ENCODE measurements at places on chromosomes 6 and 20. TPM values are rescaled to one million over a fixed set of nuclear protein-coding genes. Genes with fewer than 3 reads are reported as not detected.
A peak's percentile ranks its signal among the peaks of the same experiment; 100 is the strongest.

- no peak overlapping the region for H3K27ac ChIP-seq
These were observed 59.9 kb downstream of the RTN4IP1 start for GRCh38 chr6:106569428-106569827.

- H3K27me3 ChIP-seq = no peaks in the 10 kb centered on the region
- no peaks in the 10 kb centered on the region for H3K36me3 ChIP-seq
- no peak for DNase-seq
- H3K27ac ChIP-seq = no peak overlapping the region
These were observed 54.3 kb downstream of the SLC23A2 start for GRCh38 chr20:4946986-4947385.

GRCh38 chr6:16184129-16184528 is 54.3 kb upstream of the GMPR start:
- no peaks in the 10 kb centered on the region for H3K36me3 ChIP-seq
- H3K27ac ChIP-seq = no peak overlapping the region
- peaks cover 14% of the 10 kb centered on the region for H3K27me3 ChIP-seq
- peak; percentile 47 for DNase-seq

DNA sequence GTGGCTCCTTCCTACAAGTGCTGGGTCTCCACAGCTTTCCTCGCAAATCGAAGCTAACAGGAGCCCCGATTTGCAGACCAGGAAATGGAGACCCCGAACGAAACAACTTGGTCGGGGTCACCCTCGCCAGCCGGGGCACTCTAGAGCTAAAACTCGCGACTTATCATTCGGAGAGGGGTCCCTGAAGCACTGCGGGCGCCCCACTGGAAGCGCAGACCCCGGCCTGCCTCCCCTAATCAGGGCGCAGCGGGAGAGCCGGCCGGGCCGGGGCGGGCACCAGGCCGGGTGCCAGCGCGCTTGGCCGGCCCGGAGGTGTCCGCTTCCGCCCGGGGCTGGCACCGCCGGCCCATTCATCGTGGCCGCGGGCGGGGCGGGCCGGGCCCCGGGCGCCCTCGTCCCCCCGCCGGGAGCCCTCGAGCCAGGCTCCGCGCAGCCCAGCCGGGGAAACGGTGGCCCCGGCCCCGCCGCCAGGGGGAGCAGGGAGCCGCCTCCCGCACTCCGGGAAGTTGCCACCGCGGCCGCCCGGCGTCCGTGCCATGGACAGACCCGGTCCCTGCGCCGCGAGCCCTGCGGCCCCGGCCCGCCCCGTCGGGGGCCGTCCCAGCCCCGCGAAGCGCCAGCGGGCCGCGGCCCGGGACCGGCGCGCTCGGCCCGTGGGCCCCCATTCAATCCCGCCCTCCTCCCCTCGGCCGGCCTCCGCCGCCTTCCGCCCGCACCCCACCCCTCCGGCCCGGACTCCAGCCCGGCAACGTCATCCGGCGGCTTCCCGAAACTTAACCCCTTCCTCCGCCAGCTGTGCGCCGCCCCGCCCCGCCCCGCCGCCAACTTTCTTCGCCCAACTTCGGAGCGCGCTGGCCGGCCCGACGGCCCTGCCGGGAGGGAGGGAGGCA is 961 bp downstream of the RRBP1 start:
- H3K27me3 ChIP-seq = peaks cover 18% of the 10 kb centered on the region
- peaks cover 2% of the 10 kb centered on the region for H3K36me3 ChIP-seq

DNA sequence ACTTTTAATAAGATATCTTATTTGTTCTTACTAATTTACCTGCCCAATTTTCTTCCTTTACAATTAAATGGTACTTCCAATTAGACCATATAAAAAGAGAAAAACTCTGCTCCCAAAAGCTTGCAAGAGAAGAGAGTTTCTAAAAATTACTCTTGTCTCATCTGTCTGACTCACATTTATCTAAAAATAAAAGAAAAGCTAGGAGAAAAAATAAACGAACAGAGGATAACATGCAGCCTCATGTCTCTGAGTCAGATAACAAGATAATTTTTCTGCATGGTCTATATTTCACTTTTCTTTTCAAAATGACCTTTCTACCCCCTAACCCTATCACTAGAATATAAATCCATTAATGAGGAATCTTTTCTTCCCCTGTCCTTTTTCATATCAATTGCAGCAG is 127.2 kb upstream of the TCF21 start:
- no peaks in the 10 kb centered on the region for H3K36me3 ChIP-seq
- no peak for DNase-seq
- H3K27ac ChIP-seq = no peak overlapping the region
- H3K4me1 ChIP-seq = no peaks in the 10 kb centered on the region
- peaks cover 7% of the 10 kb centered on the region for H3K27me3 ChIP-seq

GRCh38 chr20:42204109-42204660 is 586.0 kb upstream of the CHD6 start:
- no peak overlapping the region for H3K27ac ChIP-seq
- no peaks in the 10 kb centered on the region for H3K36me3 ChIP-seq
- no peak overlapping the region for H3K4me3 ChIP-seq
- no peaks in the 10 kb centered on the region for H3K27me3 ChIP-seq
- no peak for DNase-seq
- no peaks in the 10 kb centered on the region for H3K4me1 ChIP-seq

DNA sequence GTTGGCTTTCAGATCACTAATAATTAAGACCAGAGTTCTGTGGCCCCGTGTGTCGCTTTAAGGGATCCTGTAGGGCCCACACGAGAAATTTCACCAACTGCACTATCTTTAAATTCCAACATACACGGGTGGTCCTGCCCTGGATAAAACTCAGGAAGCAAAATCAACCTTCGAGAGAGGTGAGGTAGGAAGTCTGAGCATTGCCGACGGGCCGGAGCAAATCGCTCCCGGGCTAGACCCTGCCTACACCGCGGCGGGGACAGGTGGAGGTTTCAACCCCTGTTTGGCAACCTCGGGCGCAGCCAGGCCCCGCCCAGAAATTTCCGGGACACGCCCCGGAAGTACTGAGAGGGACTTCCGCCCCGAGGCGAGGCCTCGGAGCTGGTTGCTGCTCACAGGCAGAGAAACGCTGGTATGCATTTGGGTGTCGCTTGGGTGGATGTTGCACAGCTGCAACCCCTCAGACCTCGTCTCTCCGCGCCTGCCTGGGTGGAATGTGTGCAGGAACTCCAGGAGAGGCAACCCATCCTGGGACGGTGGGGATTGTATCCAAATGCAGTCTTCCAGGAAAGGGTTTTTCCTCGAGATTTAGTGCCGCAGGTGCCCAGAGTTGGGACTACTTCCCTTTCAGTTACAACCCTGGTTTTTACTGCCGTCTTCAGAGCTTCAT is 19.9 kb downstream of the ZKSCAN8 start:
- peak; percentile 16 for DNase-seq
- no peaks in the 10 kb centered on the region for H3K27me3 ChIP-seq
- peaks cover 1% of the 10 kb centered on the region for H3K36me3 ChIP-seq
- H3K4me1 ChIP-seq = peaks cover 6% of the 10 kb centered on the region
- no peak overlapping the region for H3K27ac ChIP-seq
- H3K4me3 ChIP-seq = peak overlapping the region; percentile 13

DNA sequence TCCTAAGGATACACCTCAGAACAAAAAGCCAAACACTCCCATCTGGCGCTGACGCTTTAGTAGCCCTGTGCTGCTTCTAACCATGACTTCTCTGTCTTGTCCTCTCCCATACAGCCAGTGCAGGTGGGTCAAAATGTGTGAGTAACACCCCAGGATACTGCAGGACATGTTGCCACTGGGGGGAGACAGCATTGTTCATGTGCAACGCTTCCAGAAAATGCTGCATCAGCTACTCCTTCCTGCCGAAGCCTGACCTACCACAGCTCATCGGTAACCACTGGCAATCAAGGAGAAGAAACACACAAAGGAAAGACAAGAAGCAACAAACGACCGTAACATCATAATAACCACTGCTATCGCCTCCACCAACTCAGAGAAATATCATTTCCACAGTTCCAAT is 1.4 kb downstream of the DEFB132 start:
- H3K27me3 ChIP-seq = peaks cover 12% of the 10 kb centered on the region
- no peaks in the 10 kb centered on the region for H3K4me1 ChIP-seq
- no peak overlapping the region for H3K4me3 ChIP-seq
- H3K27ac ChIP-seq = no peak overlapping the region

DNA sequence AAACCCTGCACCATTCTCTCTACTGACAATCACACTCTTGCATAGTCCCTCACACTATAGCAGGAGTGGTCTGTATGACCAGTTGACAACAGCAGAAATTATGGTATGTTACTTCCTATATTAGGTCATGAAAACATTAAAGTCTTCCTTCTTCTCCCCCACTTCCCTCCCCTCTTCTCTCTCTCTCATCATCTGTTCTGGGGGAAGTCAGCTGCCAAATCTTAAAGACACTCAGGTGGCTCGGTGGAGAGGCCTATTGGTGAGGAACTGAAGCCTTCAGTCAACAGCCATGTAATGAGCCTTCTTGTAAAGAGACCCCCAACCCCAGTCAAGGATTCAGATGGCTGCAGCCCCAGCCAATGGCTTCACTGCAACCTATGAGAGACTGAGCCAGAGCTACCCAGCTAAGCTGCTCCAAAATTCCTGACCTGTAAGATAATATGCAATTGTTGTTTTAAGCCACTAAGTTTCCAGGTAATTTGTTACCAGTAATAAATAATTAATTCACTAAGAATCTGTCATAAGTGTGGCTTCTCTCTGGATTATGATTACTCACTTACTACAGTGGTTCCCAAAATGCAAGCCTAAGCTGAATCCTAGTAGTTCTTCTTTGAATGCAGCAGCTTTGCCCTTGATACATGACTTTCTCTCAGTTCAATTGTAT is 11.2 kb upstream of the TSBP1 start:
- no peak for DNase-seq
- H3K36me3 ChIP-seq = no peaks in the 10 kb centered on the region
- H3K4me1 ChIP-seq = no peaks in the 10 kb centered on the region
- no peak overlapping the region for H3K27ac ChIP-seq
- H3K4me3 ChIP-seq = no peak overlapping the region
- no peaks in the 10 kb centered on the region for H3K27me3 ChIP-seq

DNA sequence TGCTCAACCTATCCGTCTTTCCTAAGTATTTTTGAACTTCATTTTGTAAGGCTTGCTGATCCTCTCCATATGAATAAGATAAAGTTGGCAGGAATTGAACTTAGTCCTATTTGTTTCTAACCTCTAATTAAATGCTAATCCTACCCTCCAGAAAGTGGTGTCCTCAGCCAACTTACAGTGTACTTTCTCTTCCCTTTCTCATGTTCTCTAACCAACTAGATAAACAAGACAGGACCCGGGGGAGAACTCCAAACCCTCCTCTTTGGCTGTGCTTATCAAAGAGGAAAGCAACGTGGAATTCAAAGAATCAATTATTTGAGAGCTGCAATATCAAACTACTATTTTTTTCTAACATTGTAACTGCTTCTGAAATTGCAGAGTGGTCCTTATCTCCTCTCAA is 56.5 kb upstream of the NRSN1 start:
- H3K4me3 ChIP-seq = no peak overlapping the region
- no peaks in the 10 kb centered on the region for H3K4me1 ChIP-seq
- H3K36me3 ChIP-seq = no peaks in the 10 kb centered on the region
- no peak for DNase-seq

DNA sequence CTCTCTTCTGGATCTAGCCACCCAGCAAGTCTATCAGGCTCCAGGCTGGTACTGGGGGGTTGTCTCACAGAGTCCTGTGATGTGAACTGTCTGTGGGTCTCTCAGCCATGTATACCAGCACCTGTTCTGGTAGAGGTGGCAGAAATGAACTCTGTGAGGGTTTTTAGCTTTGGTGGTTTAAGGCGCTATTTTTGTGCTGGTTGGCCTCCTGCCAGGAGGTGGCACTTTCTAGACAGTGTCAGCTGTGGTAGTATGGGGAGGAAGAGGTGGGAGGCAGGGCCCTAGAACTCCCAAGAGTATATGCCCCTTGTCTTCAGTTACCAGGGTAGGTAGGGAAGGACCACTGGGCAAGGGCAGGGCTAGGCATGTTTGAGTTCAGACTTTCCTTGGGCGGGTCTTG is 75.8 kb downstream of the SNAP91 start:
- no peak for DNase-seq
- no peaks in the 10 kb centered on the region for H3K27me3 ChIP-seq
- H3K36me3 ChIP-seq = no peaks in the 10 kb centered on the region
- H3K4me3 ChIP-seq = no peak overlapping the region
- H3K4me1 ChIP-seq = no peaks in the 10 kb centered on the region
- no peak overlapping the region for H3K27ac ChIP-seq

- no peak overlapping the region for H3K4me3 ChIP-seq
- H3K36me3 ChIP-seq = no peaks in the 10 kb centered on the region
- no peaks in the 10 kb centered on the region for H3K27me3 ChIP-seq
- H3K4me1 ChIP-seq = no peaks in the 10 kb centered on the region
- DNase-seq = no peak
These were observed 79.2 kb upstream of the SLC2A12 start for GRCh38 chr6:134131530-134132139.

- H3K4me3 ChIP-seq = no peak within 1 kb of the TSS
- H3K27me3 ChIP-seq = no peaks in the 10 kb centered on the region
- no peaks in the 10 kb centered on the region for H3K36me3 ChIP-seq
- no peak for DNase-seq
- no peak within 1 kb of the TSS for H3K27ac ChIP-seq
- peaks cover 3% of the 10 kb centered on the region for H3K4me1 ChIP-seq
These were observed at the start of gene TNF for GRCh38 chr6:31575335-31575901. TNF (plus strand) TSS chr6:31575565; CDS start chr6:31575742, 177 bp downstream.

GRCh38 chr20:24830649-24831048 is 118.4 kb upstream of the CST7 start:
- no peaks in the 10 kb centered on the region for H3K4me1 ChIP-seq
- no peaks in the 10 kb centered on the region for H3K36me3 ChIP-seq
- DNase-seq = no peak
- no peak overlapping the region for H3K4me3 ChIP-seq

DNA sequence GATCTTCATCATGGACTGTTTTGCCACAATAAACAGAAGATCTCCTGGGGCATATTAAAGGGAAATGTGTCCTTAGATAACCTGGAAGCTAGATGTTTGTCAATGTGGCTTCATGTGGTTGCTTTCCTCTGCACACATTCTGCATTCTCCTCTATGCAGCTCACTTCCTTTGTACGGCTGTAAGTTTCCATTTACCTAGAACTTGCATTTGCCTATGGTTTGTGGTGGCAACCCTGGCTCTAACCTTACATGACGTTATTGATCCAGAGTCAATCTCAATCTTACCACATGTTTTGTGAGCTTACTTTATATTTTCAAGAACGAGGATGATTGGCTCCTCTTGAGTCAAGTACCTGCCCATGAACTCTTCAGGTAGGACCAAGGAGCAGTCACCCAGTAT is 863.1 kb downstream of the MAFB start:
- peak; percentile 51 for DNase-seq
- no peaks in the 10 kb centered on the region for H3K27me3 ChIP-seq
- no peak overlapping the region for H3K4me3 ChIP-seq
- H3K4me1 ChIP-seq = peaks cover 17% of the 10 kb centered on the region
- H3K27ac ChIP-seq = no peak overlapping the region

DNA sequence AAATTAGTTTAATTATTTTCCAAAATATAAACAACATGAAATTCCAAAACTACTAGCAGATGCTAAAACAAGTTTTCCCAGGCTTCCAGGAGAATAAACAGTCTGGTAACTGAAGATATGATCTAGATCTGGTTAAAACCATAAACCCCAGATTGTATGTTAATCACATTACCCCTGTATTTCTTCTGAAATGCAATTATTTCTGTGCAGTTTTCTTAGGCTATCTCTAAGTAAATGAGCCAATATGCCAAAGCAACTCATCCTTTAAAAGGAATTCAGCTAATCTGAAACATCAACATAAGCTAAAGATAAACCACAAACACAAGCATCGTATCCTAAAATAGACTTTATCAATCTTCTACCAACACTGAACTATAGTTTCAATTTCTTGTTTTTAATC is 44.6 kb upstream of the SENP6 start:
- no peak overlapping the region for H3K4me3 ChIP-seq
- peaks cover 10% of the 10 kb centered on the region for H3K27me3 ChIP-seq
- H3K4me1 ChIP-seq = no peaks in the 10 kb centered on the region
- no peaks in the 10 kb centered on the region for H3K36me3 ChIP-seq
- no peak for DNase-seq

ADGRF1 gene
- total RNA-seq = not detected

MYLK2 gene
- 2.7 TPM for total RNA-seq

PSORS1C1 gene
- total RNA-seq = 9.2 TPM

PRL gene
- total RNA-seq = not detected

Data from endothelial cell of umbilical vein (primary cell).